EH (cell line): ENCODE measurements at places on chromosomes 5 and 9.

- no peak for DNase-seq
These were observed 22.7 kb downstream of the MED27 start for GRCh38 chr9:132056717-132057560.

GRCh38 chr5:75021800-75022199, 30.6 kb downstream of the GCNT4 start:
- DNase-seq = no peak

DNA sequence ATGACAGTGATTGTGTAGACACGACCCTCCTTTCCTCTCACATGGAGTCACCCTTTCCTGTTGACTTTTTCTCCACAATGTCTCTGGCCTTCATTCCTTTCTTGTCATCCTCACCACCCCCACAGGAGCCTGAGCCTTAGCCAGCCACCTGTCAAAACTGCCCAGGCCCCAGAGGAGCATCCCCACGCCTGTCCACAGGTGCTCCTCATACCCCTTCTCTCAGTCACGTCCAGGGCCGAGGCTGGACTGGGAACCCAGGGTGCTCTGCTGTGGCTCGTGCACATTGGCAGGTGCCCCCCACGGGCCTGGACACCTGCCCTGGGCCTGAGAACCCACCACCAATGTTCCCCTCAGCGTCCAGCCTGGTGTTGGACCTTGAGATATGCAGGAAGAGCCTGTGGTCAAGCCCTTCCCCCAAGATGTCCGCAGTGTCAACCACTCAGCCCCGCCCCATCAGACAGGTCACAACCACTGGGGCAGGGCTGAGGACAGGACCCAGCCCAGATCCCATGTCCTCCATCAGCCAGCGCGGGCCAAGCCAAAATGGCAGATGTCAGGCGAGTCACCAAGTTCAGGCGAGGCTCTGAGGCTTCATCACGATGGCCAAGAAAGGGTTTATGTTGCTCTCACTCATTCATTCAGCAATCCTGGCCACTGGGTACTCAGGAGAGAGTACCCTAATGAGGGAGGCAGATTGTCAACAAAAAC, 65.8 kb upstream of the STXBP1 start:
- no peak for DNase-seq

- DNase-seq = peak; percentile 65
These were observed 117.8 kb upstream of the SARDH start for GRCh38 chr9:133855802-133856521.

DNA sequence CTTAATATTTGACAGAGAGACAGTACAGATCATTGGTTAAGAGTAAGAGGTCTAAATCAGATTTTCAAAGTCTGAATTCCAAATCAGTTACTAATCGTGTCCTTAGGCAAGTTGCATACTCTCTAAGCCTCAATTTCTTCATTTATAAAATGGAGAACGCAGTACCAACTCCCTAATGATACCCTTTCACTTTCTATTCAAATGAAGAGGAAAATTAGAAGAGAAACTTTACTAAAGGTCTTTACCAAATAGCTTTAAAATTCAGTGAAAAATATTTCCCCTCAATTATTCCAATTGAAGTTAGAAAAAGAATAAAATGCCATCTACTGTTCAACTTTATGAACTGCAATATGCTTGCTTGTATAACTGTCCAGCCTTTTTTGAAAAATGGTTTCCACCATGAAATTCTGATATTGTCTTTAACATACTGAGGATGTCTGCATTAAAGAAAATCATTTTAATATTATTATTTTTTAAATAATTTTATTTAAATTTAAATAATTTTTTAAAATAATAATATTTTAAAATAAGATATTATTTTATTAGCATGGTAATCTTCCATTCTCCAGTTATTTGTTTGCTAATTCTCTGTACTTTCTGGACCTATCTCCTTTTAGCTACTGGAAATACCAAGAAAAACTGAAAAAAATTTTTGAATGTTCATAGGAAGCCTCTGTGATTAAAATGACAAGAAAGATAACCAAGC, 36.0 kb downstream of the POC5 start:
- DNase-seq = peak; percentile 67

- no peak for DNase-seq
These were observed 29.3 kb downstream of the FUBP3 start for GRCh38 chr9:130608554-130609134.

GRCh38 chr5:179959641-179960040, 51.9 kb upstream of the TBC1D9B start:
- no peak for DNase-seq

DNA sequence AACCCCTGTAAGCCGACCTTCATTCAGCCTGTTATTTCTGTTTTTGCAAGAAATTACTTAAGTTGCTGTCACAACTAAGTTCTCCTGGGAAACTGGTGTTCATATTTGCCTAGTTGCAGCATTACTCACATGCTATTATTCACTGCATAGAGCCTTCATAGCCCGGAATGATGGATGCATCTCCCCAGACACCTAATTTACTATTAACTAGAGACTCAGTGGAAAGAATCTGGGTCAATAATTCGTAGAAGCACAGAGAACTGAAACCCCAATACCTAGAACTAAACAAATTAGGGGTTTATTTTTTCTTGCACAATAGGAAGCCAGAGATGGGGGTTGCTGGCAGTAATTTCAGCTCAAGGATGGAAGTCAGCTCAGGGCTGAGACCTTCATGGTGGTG, 45.7 kb upstream of the FAM170A start:
- peak; percentile 7 for DNase-seq

DNA sequence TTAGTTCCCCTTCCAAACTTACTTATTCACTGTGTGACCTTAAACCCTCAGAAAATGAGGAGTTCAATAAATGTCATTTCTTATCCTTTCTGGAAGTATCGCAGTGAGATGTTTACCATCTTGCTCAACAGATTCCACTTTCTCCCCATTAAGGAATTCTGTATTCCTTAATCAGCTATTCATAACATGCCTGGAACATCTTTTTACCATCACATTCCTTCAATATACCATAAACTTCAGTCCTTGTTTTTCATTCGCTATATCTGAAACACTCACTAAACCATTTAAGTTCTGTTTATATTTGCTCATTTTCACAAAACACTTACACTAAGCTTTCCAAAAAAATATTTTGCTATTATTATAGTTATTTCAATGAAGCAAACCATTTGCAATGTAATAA, 1158.6 kb downstream of the CDH12 start:
- no peak for DNase-seq

GRCh38 chr5:45696206-45696836, at the start of gene HCN1:
HCN1 (minus strand) TSS chr5:45696380.
- peak; percentile 44 for DNase-seq

DNA sequence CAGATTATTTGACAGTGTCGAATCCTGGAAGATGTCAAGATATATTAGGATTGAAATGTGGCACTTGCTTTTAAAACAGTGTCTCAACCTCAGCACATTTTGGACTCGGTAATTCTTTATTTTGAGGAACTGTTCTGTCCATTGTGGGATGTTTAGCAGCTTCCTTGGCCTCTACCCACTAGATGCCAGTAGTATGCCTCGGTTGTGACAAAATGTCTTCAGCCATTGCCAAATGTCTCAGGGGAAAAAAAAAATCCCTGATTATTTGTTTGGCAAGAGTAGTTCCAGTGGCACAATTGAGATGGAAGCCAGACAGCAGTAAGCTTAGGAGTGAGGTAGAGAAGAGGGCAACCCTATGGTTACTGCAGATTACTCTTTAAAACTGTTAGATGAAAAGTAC, 694.5 kb upstream of the RIOK2 start:
- DNase-seq = peak; percentile 11

GRCh38 chr5:165029099-165029870, 1523.9 kb downstream of the MAT2B start:
- no peak for DNase-seq

DNA sequence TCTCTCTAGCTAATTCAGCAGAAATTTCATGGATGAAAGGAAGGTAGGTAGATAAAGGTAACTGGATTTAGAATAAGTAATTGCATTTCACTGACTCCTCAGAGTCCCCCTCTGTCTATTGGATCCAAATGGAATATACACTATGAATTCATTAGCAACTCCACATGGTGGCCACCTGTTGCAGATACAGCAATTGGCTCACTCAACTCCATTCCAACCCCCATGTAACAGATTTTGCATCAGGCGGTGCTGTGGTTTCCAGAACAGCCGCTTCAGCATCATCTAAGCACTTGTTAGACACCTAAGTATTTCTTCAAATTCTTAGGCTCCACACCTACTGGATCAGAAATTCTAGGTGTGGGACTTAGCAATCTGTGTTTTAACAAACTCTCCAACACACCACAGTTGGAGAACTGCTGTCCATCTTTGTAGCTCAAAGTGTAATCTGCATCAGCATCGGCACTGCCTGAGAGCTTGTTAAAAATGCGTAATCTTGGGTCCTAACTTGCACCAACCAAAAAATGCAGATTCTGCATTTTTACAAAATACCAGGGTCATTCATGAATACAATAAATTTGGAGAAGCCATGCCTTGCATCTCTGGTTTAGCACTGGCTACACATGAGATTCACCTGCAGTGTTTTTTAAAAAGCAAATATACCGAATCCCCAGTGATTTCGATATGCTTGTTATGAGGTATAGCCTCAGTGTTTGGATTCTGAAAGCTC, 413.8 kb upstream of the CD180 start:
- no peak for DNase-seq

GRCh38 chr9:101372327-101373118, 12.3 kb downstream of the BAAT start:
- no peak for DNase-seq

GRCh38 chr5:145797336-145797735, 37.8 kb downstream of the PRELID2 start:
- peak; percentile 66 for DNase-seq

GRCh38 chr5:137405393-137405792, 93.7 kb downstream of the SPOCK1 start:
- DNase-seq = no peak

DNA sequence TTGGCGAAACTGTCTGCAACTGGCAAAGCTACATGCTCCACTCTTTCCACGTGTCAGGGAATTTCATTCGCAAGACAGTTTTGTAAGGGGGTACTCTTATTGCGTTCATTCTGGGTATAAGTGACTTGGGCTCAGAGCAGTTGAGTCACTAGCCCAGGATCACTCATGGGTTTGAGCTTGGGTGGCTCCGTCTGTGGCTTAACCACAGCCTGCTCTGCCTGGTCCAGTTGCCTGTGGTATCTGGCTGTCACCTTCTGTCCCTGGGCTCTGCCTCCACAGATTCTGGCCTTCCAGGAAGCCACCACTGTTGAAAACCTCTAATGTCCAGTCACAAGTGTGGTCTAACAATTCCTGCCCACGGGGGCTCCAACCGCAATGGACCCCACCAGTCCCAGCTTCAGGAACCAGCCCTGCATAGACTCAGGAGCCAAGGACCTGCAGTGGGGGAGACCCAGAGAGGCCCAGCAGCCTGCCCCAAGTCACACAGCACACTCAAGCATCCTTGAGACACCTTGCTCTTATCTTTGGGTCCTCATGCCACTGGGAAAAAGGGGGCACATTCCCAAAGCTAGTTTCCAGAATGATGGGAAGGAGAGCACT, 10.4 kb downstream of the KIF12 start:
- DNase-seq = no peak

GRCh38 chr9:133752739-133753446, 14.7 kb upstream of the SARDH start:
- DNase-seq = no peak

GRCh38 chr9:133955821-133956411, 36.2 kb downstream of the VAV2 start:
- peak; percentile 11 for DNase-seq

DNA sequence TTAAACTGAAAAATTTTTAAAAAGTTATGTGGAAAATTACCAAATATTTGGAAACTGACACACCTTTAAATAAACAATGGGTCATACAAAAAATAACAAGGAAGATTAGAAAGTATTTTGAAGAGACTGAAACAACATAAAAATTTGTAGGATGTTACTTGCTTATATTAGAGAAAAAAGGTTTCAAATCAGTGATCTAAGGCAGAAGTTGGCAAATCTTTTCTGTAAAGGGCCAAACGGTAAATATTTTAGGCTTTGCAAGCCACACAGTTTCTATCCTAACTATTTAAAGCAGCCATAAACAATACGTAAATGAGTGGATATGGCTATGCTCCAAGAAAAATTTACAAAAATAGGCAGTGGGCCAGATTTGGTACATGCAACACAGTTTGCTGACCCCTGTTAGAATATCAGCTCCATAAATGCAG, 81.3 kb downstream of the OXCT1 start:
- DNase-seq = peak; percentile 76

DNA sequence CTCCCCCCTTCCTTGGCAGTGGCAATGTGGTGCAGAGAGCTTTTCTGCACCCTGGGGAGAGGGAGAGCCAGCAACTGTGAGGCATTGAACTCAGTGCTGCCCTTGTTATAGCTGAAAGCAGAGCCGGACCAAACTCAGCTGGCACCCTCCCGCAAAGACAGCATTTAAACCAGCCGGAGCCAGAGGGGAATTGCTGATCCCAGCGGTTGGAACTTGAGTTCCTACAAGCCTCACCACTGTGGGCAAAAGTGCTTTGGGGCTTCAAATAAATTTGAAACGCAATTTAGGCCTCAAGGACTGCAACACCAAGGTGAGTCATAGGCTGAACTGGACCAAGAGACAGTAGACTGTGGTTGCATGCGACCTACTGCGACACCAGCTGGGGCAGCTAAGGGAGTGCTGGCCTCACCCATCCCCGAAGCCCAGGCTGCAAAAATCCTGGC, 207.6 kb upstream of the CDKN2B start:
- peak; percentile 80 for DNase-seq

- no peak for DNase-seq
These were observed 12.0 kb downstream of the TTC1 start for GRCh38 chr5:160020964-160021363.

DNA sequence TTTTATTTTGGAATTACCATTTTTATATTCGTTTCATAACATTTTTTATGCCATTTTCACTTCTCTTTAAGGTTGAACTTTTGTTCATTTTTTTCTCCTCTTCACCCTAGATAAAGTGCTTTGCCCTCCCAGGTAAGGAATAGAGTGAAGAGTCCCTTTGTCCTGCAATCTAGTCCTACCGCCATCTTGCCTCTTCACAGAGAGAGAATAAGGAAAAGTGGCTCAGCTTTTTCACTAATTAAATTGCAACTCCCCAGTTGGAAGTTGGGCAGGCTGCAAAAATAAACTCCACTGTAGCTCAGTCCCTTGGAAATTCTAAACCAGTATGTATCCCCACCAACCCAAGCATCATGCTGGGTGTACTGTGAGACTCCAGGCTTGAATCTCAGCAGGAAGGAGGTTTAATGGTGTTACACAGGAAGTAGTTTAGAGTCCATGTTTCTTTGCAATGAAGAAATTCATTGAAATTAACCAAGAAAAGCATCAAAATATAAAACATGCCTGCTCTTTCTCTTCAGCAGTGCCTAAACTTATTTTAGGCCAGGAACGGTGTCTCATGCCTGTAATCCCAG, 60.3 kb upstream of the PCSK1 start:
- DNase-seq = peak; percentile 3

DNA sequence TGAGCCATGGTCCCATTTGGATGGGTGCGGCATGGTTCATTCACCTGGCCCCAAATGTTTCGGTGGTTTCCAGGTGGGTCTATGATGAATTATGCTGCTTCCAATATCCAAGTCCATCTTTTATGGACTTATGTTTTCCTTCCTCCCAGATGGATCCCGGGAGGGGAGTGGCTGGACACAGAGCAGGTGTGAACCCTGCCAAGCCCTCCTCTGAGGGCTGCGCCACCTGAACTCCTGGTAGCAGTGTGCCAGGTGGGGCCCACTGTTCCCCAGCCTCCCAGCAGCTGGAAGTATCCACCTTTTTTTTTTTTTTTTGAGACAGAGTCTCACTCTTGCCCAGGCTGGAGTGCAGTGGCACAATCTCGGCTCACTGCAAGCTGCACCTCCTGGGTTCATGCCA, 42.9 kb downstream of the WNK2 start:
- no peak for DNase-seq
